ENCODE measurements at places on chromosomes 13 and 19.
A peak's percentile ranks its signal among the peaks of the same experiment; 100 is the strongest.

- DNase-seq: peak; percentile 59
Observed at GRCh38 chr19:19406878-19407632, 1.6 kb downstream of the GATAD2A start.

DNA sequence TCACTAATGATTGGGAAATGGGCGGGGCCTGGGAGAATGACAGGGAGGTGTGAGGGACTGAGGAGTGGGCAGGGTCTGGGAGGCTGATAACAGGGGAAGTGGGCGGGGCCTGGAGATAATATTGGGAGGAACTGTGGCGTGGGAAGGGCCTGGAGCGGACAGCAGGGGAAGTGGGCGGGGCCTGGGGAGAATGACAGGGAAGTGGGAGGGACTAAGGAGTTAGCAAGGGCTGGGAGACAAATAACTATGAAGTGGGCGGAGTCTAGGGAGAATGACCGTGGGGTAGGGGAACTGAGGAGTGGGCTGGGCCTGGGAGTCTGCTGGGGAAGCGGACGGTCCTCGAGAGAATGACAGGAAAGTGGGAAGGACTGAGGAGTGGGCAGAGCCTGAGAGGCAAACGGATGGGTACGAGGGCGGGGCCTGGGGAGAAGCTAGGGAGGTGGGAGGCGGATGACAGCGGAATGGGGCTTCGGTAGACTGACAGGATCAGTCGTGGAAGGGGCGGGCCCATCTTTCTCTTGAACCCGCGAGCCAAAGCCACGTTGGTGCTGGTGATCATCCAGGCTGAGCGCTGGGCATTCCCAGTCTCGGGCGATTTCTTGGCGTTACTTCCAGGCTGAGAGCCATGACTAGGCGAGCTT, 14.0 kb upstream of the TUBB4A start:
- DNase-seq: peak; percentile 95

DNA sequence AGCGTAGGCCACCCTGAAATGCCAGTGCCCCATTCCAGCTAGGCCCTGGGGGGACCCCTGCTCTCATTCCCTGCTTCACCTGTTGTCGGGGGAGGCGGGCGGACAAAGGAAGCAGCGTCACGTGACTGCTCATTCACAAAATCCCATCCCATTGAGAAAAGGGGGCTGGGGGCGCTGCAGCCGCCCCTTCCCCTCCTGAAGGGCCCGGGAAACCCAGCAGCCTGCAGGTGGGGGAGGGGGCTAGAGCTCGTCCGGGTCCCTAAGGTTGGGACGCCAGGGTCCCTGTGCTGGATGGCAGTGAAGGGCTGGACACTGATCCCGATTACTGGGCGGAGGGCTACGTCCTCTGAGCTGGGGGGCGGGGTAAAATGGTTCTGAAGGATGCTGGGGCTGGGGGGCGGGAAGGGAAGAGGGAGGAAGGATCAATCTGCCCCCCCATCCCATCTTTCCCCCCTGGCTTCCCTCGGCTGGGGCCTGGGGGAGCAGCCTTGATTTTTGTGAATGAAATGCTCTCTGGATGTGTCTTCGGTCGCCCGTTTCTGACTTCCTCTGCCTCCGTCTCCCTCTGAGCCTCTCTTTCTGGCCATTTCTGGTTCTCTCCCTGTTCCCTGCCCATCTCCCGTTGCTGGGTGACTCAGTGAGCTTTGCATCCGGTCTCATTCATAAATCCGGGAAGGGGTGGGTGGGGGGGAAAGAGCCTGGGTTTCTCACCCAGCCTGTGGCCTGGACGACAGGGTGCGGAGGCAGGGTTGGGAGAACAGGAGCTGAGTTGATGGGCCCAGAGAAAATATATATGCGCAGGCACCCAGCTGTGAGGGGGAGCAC, 816 bp downstream of the SPRED3 start:
- peak; percentile 85 for DNase-seq

- no peak for DNase-seq
Observed at GRCh38 chr13:34046457-34046856, 228.5 kb downstream of the RFC3 start.

DNA sequence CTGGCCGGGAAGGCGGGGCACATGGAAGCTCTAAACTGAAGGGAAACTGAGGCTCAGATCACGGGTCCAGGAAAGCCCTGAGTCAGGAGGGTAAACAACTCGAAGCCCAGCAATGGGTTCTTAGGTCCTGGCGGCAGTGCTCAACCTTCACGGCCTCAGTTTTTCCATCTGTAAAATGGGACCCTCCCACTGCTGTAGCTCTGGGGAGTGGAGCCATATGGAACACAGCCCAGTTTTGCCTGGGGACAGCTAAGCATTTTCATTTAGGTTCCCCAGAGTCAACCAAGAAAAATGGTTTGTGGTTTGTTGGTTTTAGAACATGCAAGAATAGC, 30.4 kb downstream of the CEBPG start:
- no peak for DNase-seq

DNA sequence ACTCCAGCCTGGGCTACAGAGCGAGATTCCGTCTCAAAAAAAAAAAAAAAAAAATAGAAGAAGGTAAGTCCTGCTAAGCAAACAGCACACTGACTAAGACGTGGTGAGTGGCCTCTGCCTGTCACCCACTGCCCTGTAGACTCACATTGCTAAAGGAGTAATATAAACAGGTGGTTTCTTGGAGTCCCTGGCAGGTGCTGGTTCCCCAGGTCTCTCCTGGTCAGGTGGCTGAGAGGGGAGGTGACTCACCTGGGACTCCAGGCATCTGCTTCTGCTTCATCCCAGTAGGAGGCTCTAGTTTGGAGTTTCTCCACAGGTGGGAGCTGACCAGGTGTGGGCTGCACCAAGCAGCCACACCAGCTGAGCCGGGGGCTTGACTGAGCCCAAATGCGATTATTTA, at the start of gene OR10H1:
Gene OR10H1 (minus strand): TSS at position 359 of the 400 bp plus-strand sequence. CDS start 7,627 bp downstream, outside the sequence.
- no peak for DNase-seq

Measured in MCF 10A (cell line).